ENCODE measurements at places on chromosomes 11 and 22. TPM values are rescaled to one million over a fixed set of nuclear protein-coding genes. Genes with fewer than 3 reads are reported as not detected.

DNA sequence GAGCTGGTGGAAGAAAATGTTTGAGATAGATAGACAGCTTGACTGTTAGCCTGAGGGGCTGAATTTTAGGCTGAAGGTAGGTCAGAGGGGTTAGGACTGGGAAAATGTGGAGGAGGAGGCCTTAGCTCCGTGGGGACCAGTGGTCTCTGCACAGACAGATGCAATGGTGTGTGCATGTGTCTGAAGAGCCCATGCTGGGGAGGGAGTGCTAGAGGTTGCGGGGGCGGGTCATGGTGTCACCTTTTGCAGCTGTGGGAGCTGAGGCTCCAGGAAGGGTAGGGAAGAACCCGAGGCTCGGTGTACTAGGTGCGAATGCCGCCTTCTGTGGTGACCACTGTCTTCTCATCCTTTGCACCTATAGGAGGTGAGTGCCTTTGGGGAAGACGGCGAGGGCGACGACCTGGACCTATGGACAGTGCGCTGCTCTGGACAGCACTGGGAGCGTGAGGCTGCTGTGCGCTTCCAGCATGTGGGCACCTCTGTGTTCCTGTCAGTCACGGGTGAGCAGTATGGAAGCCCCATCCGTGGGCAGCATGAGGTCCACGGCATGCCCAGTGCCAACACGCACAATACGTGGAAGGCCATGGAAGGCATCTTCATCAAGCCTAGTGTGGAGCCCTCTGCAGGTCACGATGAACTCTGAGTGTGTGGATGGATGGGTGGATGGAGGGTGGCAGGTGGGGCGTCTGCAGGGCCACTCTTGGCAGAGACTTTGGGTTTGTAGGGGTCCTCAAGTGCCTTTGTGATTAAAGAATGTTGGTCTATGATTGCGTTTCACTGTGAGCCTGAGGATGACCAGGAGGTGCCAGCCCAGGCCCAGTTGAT, 1.6 kb downstream of the SDF2L1 start:
- H3K27me3 ChIP-seq = no peaks in the 10 kb centered on the region
- H3K4me1 ChIP-seq = no peaks in the 10 kb centered on the region
- DNase-seq = no peak
- H3K4me3 ChIP-seq = peak overlapping the region; percentile 58
- no peak overlapping the region for H3K27ac ChIP-seq

DNA sequence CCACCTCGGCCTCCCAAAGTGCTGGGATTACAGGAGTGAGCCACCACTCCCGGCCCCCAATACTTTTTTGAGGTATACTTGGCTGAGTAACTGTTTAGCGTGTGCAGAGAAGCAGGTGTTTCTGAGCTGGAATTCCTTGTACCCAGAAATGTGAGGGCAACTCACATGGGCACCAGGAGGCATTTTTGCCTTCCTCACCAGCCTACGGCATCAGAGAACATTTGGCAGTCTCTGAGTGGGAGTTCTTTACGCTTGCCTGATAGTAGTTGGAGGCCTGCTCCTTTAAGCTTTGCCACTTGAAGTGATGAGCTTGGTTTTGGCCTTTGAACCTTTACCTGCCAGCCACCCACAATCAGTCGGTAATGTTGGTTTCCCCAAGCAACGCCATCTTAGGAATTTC, 9.2 kb downstream of the PARVB start:
- no peak overlapping the region for H3K27ac ChIP-seq
- H3K4me3 ChIP-seq = no peak overlapping the region
- H3K27me3 ChIP-seq = no peaks in the 10 kb centered on the region
- no peaks in the 10 kb centered on the region for H3K4me1 ChIP-seq
- no peaks in the 10 kb centered on the region for H3K36me3 ChIP-seq
- DNase-seq = no peak

GRCh38 chr11:47388697-47389576, 10.6 kb upstream of the SPI1 start:
- no peak overlapping the region for H3K4me3 ChIP-seq
- H3K27ac ChIP-seq = peak overlapping the region; percentile 12
- no peaks in the 10 kb centered on the region for H3K36me3 ChIP-seq
- no peaks in the 10 kb centered on the region for H3K4me1 ChIP-seq

- no peaks in the 10 kb centered on the region for H3K27me3 ChIP-seq
- no peak for DNase-seq
- H3K4me1 ChIP-seq = no peaks in the 10 kb centered on the region
- H3K4me3 ChIP-seq = no peak overlapping the region
- no peak overlapping the region for H3K27ac ChIP-seq
- H3K36me3 ChIP-seq = no peaks in the 10 kb centered on the region
These were observed 11.3 kb downstream of the KCTD17 start for GRCh38 chr22:37062702-37063381.

- H3K36me3 ChIP-seq = no peaks in the 10 kb centered on the region
- H3K27me3 ChIP-seq = no peaks in the 10 kb centered on the region
- peaks cover 3% of the 10 kb centered on the region for H3K4me1 ChIP-seq
- DNase-seq = no peak
These were observed 15.8 kb downstream of the DGKZ start for GRCh38 chr11:46363031-46363407.

GRCh38 chr22:48765595-48765994, 1062.1 kb downstream of the BRD1 start:
- H3K27ac ChIP-seq = no peak overlapping the region
- no peak overlapping the region for H3K4me3 ChIP-seq
- H3K4me1 ChIP-seq = no peaks in the 10 kb centered on the region
- H3K36me3 ChIP-seq = no peaks in the 10 kb centered on the region

ARVCF gene
- 14.5 TPM for total RNA-seq

CDC42EP1 gene
- total RNA-seq = 68.8 TPM

RAG1 gene
- total RNA-seq = 0.81 TPM

Data from pancreas (tissue), 10 donors.